ENCODE measurements at places on chromosomes 3 and 15. TPM values are rescaled to one million over a fixed set of nuclear protein-coding genes. Genes with fewer than 3 reads are reported as not detected.

The KNG1 gene
- 0.25 TPM for total RNA-seq

The MKRN3 gene
- 10.1 TPM for total RNA-seq

The B2M gene
- 388 TPM for total RNA-seq

The SMARCC1 gene
- 168 TPM for total RNA-seq

- no peak overlapping the region for H3K4me3 ChIP-seq
- no peak overlapping the region for H3K27ac ChIP-seq
- DNase-seq = no peak
- H3K36me3 ChIP-seq = no peaks in the 10 kb centered on the region
These were observed 20.4 kb downstream of the ARPP21 start for GRCh38 chr3:35659768-35660167.

- no peak overlapping the region for H3K4me3 ChIP-seq
- H3K27me3 ChIP-seq = no peaks in the 10 kb centered on the region
- H3K36me3 ChIP-seq = no peaks in the 10 kb centered on the region
- H3K4me1 ChIP-seq = no peaks in the 10 kb centered on the region
- no peak overlapping the region for H3K27ac ChIP-seq
These were observed 81.5 kb downstream of the CHST2 start for GRCh38 chr3:143201045-143201444.

- no peaks in the 10 kb centered on the region for H3K36me3 ChIP-seq
- no peaks in the 10 kb centered on the region for H3K27me3 ChIP-seq
- no peak for DNase-seq
- H3K4me1 ChIP-seq = no peaks in the 10 kb centered on the region
These were observed 57.5 kb downstream of the HOMER2 start for GRCh38 chr15:82894971-82895520.

GRCh38 chr3:139578783-139579182 lies 39.2 kb upstream of the RBP1 start:
- no peaks in the 10 kb centered on the region for H3K36me3 ChIP-seq
- no peak overlapping the region for H3K27ac ChIP-seq
- no peak overlapping the region for H3K4me3 ChIP-seq
- DNase-seq = no peak
- H3K27me3 ChIP-seq = no peaks in the 10 kb centered on the region

DNA sequence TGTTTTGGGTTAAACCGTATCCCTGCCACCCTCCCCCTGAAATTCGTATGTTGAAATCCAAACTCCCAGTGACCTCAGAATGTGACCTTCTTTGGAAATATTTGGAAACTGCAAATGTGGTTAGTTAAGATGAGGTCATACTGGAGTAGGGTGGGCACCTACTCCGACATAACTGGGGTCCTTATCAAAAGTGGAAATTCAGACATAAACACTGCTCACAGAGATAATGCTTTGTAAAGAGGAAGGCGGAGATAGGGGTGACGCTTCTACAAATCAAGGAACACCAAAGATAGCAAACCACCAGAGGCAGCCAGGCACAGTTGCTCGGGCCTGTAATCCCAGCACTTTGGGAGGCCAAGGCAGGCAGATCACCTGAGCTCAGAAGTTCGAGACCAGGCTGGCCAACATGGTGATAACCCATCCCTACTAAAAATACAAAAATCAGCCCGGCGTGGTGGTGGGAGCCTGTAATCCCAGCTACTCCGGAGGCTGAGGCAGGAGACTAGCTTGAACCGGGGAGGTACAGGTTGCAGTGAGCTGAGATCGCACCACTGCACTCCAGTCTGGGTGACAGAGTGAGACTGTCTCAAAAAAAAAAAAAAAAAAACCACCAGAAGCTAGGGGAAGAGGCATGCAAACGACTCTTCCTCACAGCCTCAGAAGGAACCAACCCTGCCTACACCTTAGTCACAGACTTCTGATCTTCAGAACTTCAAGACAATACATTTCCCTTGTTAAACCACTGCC lies 51.1 kb upstream of the CHD2 start:
- H3K4me1 ChIP-seq = peaks cover 12% of the 10 kb centered on the region
- no peaks in the 10 kb centered on the region for H3K36me3 ChIP-seq
- no peak overlapping the region for H3K27ac ChIP-seq

DNA sequence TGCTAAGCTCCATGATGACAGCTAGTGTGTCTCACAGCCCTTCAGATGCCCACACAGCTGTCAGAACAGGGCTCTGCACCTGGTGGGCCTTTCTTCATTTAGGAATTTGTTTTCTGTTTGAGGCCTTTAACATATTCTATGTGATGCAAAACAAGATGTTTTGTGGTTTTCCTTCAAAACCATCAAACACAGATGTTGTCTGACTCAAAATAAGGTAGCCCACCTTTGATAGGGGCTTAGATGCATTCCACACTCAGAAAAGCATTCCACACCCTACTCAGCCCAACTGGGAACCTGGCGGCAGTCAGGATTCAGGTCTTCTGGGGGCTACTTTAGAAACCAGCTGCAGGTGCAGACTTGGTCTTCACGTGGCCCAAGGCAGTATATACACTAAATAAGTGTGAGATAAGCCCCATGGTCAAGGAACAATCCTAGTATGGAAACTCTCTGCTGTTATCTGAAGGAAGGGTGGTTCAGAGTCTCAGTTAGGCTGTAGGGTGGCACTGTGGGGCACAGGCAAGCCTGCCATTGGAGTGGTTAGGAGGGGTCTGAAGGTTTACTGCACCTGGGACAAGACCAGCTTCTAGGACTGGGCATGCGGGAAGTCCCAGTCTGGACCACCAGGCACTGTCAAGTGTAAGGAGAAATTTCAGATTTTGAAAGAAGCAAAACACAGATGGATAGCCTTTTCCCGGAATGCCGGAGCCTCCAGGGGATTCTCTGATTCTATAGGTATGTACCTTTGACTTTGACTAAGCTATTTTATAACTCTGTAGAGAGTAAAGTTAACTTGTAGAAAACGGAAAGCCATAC lies 20.1 kb downstream of the LRRC2 start:
- no peak overlapping the region for H3K4me3 ChIP-seq
- H3K4me1 ChIP-seq = no peaks in the 10 kb centered on the region
- 0 out of 2 replicates have a peak, but pooled peaks cover 3% of the 10 kb centered on the region for H3K27me3 ChIP-seq
- H3K27ac ChIP-seq = no peak overlapping the region
- no peak for DNase-seq
- H3K36me3 ChIP-seq = no peaks in the 10 kb centered on the region

GRCh38 chr15:94379986-94380385 lies 148.6 kb downstream of the MCTP2 start:
- no peak overlapping the region for H3K27ac ChIP-seq
- no peaks in the 10 kb centered on the region for H3K27me3 ChIP-seq
- no peaks in the 10 kb centered on the region for H3K4me1 ChIP-seq
- H3K4me3 ChIP-seq = no peak overlapping the region
- no peak for DNase-seq

DNA sequence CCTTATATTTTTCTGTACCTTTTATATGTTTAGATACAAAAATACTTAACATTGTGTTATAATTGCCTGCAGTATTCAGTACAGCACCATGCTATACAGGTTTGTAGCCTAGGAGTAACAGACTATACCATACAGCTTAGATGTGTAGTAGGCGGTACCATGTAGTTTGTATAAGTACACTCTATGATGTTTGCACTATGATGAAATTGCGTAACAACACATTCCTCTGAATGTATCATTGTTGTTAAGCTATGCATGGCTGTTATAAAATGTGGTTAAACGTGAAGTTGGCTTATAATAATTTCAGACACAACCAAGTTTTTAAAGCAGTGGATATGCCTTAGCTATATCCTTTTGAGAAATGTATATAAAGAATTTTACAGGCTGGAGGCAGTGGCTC lies 328.3 kb downstream of the PLCL2 start:
- H3K27ac ChIP-seq = no peak overlapping the region
- no peak for DNase-seq
- H3K4me1 ChIP-seq = no peaks in the 10 kb centered on the region
- no peak overlapping the region for H3K4me3 ChIP-seq
- no peaks in the 10 kb centered on the region for H3K36me3 ChIP-seq

GRCh38 chr15:31828594-31828993 lies 201.7 kb upstream of the CHRNA7 start:
- no peaks in the 10 kb centered on the region for H3K4me1 ChIP-seq
- H3K27ac ChIP-seq = no peak overlapping the region
- H3K36me3 ChIP-seq = no peaks in the 10 kb centered on the region
- H3K4me3 ChIP-seq = no peak overlapping the region

DNA sequence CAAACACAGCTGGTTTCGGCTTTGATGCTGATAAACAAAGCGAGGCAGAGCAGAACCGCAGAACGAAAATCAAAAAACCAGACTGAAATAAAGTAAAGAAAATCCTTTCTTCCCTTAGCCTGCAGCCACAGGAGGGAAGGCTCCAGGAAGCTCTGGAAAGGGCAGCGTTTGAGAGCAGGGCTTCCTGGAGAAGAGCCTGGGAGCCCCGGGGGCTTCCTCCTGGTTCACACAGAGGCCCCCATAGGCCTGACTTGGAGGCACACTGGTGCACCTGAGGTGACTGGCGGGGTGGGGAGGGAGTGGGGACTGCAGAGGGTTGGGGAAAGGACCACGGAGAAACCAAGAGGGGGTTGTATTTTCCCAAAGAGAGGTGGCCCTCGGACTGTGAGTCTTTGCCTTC lies 98.8 kb upstream of the WNT5A start:
- H3K27me3 ChIP-seq = no peaks in the 10 kb centered on the region
- no peaks in the 10 kb centered on the region for H3K4me1 ChIP-seq
- H3K36me3 ChIP-seq = no peaks in the 10 kb centered on the region
- no peak for DNase-seq
- no peak overlapping the region for H3K27ac ChIP-seq
- H3K4me3 ChIP-seq = no peak overlapping the region

DNA sequence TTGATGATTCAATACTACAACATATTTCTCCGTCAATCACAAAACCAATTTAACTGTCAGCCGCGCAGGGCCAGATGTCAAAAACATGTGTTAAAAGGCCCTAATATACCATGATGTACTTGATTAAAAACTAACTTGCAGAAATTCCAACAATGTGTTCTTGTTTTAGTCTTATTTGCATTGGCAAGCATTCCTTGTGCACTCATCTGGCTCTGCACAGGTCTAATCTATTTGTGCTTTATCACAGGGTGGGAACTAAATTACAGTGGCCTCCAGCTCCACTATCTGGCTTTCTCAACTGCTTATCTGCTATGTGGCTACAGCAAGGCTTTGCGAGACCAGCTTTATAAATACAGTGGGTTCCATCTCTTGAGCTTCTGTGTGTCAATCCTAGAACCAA lies 455.5 kb downstream of the ERC2 start:
- H3K27ac ChIP-seq = no peak overlapping the region
- H3K4me1 ChIP-seq = no peaks in the 10 kb centered on the region
- H3K4me3 ChIP-seq = no peak overlapping the region
- no peaks in the 10 kb centered on the region for H3K36me3 ChIP-seq
- no peaks in the 10 kb centered on the region for H3K27me3 ChIP-seq

DNA sequence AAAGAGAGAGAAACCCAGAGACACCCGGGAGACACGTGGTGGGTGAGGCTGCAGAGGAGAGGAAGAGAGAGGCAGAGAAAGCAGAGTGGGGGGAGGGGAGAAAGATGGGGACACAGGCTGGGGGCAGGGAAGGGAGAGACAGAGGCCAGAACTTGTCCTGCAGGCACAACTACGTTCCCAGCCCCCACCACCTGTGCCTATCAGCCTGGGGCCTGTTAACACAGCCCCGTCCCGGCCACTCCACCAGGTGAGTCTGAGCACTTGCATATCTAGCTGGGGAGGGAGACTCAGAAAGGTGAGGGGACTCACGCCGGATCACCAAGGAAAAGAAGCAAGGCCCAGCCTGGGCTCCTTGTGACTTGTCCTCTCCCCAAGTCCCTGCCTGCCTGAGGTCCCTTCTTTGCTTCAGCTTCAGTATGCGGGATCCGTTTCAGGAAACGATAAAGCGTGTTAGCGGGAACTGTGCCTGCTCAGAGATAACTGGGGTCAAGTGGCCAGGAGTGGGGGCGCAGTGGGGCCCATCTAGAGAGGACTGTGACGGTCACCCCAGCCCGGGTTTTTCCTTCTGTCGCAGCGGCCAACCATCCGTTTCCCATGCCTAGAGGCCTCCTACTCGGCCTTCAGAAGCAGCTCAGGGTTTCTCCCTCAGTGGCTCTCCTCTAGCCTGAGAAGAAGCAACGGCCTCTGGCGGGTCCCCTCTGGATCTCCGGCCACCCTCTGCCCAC lies 10.3 kb downstream of the LINGO1 start:
- no peak for DNase-seq
- H3K36me3 ChIP-seq = no peaks in the 10 kb centered on the region
- no peak overlapping the region for H3K27ac ChIP-seq
- no peak overlapping the region for H3K4me3 ChIP-seq
- H3K4me1 ChIP-seq = no peaks in the 10 kb centered on the region

DNA sequence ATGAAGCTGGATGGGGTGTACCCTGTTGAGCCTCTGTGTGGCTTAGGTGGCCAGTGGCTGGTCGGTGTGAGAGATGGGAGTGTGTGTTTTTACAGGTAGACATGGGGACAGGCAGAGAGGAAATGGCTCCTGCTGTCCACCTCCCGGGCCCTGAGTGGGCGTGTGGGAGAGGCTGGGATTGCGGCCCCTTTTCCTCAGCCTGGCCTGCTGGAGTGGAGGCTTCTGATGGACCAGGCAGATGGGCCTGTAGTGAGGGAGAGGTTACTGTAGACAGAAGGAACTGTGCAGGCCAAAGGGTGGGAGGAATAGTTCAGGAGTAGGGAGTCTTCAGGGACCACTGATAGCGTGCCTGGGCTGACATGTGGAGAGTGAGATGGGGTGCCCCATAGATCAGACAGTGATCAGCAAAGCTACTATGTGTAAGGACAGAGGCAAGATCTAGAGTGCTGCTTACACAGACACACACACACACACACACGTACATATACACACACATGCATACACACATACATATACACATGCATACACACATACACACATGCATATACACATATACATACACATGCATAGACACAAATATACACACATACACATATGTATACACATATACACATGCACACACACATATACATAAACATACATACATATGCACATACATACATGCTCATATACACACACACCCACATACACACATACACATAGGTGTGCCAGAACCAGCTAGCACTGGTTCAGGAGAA lies 26.4 kb downstream of the ACAA1 start:
- no peak overlapping the region for H3K4me3 ChIP-seq
- no peak for DNase-seq
- H3K4me1 ChIP-seq = no peaks in the 10 kb centered on the region

DNA sequence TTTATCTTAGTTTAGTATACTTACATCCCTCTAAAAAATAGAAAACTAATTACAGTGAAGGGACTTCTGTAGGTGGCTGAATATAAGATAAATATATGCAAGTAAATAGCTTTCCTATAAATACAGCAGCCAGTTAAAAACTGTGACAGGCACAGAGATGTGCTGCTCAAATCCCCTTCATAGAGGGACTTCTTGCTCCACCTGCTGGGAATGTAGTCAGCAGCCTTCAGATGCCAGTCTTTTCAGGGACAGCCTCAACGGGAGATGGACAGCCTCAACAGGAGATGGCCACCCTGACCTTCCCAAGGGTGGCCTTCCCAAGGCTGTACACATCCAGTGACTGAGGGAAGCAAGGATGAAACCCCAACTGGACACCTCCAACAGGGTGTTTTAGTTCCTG lies 15.7 kb upstream of the PRR23E start:
- H3K4me1 ChIP-seq = peaks cover 15% of the 10 kb centered on the region
- no peak overlapping the region for H3K4me3 ChIP-seq
- no peak overlapping the region for H3K27ac ChIP-seq
- H3K27me3 ChIP-seq = no peaks in the 10 kb centered on the region
- DNase-seq = no peak
